IMR-90 (cell line): ENCODE measurements at places on chromosomes 5 and 9. TPM values are rescaled to one million over a fixed set of nuclear protein-coding genes. Genes with fewer than 3 reads are reported as not detected.

TPPP gene
- polyA plus RNA-seq, result 0.06 and 0.07 TPM in 2 replicates

CARTPT gene
- not detected in 2 replicates for polyA plus RNA-seq

BASP1 gene
- 103 and 121 TPM in 2 replicates for polyA plus RNA-seq

OR1J1 gene
- polyA plus RNA-seq, result not detected in 2 replicates

CNTNAP3 gene
- 0.95 and 1.2 TPM in 2 replicates for polyA plus RNA-seq

TEX48 gene
- not detected in 2 replicates for polyA plus RNA-seq
